Ecto neural progenitor cell (in vitro differentiated cells): ENCODE measurements at places on chromosomes 11 and 22.

DNA sequence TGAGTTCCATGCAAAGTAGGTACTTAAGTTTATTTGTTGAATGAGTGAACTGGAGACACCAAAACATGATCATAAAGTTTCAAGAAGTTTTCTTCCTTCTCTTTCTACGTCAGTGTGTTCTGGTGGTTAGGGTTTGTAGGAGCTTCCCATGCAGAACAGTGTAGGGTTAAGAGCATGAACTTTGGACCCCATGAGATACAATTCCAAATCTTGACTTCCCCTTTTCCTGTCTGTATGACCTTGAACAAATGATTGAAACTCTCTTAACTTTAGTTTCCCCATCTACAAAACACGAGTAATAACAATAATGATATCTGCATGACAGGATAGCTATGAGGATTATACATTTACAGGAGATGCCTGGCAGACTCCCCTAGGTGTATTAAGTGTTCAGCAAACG is 41.0 kb upstream of the TENM4 start:
- DNase-seq, result no peak

GRCh38 chr11:78039919-78040671 is 17.0 kb upstream of the KCTD14 start:
- no peak for DNase-seq

DNA sequence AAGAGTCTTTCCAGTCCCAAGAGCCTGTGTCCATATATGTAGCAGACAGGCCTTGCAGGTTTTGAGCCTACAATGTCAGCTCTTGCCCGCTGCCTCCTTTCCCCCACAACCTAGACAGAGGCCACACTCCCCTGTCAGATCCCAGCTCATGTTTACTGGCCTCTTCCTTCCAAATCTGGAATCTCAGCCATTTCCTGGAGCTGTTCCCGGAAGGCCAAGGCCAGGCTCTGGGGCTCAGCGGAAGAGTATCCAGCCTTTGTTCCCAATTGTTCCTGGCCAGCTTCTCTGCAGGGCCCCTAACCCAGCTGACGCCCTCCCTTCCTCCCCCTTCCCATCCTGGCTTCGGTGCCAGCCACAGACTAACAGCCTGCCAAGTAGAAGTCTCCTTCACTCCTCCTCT is 1.0 kb upstream of the ROBO4 start:
- DNase-seq, result peak; percentile 40

DNA sequence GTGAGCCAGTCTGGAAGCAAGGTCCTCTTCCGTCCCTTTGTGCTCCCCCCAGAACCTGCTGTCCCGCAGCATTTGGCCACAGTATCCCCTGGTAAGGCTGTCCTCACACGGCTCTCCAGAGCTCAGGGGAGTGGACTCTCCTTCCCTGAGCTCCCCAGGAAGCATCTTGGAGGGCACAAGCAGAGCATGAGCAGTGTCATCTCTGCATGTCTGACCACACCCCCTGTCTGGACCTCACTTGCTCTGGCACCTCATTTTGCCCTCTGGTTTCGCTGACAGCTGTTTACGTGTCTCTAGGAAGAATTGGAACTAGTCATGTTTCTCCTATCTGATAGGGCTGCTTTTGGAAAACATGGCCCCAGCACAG is 15.5 kb downstream of the DCPS start:
- no peak for DNase-seq

GRCh38 chr11:870127-870413 is 27.4 kb downstream of the TSPAN4 start:
- DNase-seq, result no peak

DNA sequence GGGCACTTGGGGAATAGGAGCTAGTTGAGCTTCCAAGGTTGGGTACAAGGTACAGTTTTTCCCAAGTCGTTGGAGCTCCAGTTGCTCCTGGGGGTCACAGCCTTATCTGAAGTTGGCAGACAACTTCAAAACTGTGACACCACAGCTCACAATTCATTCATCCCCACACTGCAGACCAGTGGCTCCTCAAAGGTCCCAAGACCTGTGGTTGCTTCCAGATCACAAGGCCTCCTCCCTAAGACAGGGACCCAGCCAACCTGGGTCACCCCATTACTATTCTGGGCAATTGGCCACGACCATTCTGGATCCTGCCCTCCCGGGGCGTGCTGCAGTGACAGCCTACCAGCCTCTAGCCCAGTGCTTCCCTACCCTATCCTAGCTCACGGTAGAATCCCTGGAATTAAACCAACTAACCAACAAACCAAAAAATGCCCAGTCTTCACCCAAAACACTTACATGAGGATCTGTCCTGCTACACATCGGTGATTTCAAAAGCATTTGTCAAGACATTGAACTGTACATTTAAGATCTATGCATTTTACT is 862 bp upstream of the PDXP start:
- no peak for DNase-seq

DNA sequence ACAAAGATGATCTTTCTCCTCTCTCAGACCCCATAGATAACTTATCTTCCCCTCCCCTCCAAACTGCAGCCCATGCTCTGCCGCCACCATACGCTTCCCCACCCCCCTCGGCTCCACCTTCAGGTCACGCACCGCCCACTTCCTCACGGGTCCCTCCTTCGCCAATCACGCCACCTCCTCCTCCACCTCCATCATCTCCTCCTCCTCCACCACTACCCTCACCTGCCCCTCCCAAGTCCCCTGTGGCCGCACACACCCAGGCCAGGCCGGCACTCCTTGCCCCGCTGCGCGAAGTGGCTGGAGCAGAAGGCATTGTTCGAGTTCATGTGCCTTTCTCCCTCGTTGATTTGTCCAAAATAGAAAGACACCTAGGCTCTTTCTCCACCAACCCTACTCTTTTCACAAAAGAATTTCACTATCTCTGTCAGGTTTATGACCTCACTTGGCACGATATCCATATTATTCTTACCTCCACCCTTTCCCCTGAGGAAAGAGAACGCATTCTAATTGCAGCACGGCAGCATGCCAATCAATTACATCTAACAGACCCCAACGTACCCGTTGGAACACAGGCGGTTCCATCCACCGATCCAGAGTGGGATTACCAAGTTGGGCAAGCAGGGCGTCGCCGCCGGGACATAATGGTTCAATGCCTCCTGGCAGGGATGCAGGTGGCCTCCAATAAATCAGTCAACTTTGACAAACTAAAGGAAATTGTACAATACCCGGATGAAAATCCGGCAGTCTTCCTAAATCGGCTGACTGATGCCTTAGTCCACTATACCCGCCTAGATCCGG is 12.3 kb upstream of the OR56A3 start:
- no peak for DNase-seq

DNA sequence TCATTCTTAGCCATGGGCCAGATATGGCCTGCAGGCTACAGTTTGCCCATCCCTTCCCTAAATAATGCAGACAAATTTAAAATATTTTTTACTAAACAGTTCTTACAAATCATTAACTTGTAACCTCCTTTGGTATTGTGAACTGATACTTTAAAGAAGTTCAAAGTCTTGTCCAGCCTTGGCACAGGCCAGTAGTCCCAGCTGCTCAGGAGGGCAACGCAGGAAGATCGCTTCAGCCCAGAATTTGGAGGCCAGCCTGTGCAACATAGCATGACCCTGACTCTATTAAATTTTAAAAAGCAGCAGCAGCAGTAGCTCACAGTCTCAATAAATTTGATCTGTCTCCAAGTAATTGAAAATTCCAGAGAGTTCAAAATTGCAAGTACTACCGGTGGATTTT is 83.7 kb upstream of the ARHGAP32 start:
- DNase-seq, result no peak

- no peak for DNase-seq
Measured at GRCh38 chr11:86810288-86810687, 9.9 kb downstream of the PRSS23 start.

- DNase-seq, result no peak
Measured at GRCh38 chr11:47981667-47982404, 1.5 kb downstream of the PTPRJ start.

- DNase-seq, result peak; percentile 37
Measured at GRCh38 chr22:21697021-21697771, 31.4 kb downstream of the PPIL2 start.

GRCh38 chr11:106464728-106465127 is 387.3 kb downstream of the AASDHPPT start:
- no peak for DNase-seq

GRCh38 chr22:45579306-45579705 is 76.6 kb downstream of the FBLN1 start:
- DNase-seq, result no peak

DNA sequence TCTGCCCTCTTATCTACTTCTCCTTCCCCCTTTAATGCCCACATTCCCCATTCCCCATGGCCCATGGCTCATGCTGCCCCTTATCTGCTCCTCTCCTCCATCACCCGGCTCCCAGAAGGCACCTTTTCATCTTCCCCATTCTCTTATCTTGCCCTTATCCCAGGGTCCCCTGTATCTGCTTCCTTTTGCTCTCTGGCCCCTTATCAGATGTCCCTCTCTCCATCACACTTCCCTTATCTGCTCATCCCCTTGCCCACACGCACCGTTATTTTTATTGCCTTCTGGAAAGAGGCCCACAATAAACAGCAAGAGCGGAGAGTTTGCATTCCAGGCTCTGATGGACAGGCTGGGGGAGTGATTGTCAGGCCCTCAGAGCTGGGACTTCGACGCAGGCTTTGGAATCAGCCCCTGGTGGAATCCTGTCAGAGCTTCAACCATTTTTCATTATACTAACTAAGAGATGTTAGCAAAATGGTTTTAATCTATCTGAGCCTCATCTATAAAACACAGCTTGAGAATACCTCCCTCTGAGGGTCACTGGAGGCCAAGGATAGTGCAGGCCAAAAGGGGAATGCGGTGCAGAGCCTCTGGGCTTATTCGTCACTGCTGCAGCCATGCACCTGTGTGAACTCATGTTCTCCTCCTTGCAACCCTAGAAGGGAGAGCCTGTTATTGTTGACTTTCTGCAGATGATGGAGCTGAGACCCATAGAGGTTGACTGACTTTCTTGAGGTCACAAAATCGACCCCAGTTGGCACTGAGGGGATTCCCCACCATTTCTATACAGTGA is 37.0 kb upstream of the LRRC55 start:
- no peak for DNase-seq

DNA sequence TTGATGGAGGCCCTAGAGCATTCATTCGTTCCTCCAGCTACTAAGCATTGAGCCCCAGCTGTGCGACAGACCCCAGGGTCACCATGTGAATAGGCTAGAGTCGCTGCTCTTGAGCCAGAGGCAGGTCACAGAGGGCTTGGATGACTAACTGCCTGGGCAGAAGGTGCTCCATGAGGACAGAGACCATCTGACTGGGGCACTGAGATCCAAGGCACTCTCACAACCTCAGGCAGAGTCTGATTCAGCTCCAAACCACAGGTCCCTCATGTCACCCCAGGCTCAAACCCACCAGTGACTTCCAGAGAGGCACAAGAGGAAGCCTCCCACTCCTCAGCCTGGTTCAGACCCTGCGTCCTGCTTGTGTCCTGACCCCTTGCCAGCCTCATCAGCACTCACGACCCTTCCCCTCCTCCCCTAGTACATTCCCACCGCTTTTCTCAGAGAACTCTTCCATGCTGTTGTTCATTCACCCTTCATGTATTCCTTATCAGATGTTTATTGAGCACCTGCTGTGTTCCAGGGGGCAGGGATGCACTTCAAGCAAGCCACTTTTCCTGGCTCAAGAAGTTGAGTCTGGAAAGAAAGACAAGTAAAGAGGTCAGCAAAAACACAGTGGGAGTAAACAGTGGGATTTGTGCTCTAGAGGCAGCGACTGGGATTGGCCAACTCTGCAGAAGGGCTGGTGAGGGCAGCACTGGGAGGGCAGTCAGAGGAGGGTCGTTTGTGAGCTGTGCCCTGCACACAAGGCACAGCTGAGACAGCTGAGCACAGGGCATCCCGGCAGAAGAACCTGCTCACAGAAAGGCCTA is 9.3 kb downstream of the OAF start:
- no peak for DNase-seq

- peak; percentile 52 for DNase-seq
Measured at GRCh38 chr11:6755303-6755952, 16.3 kb downstream of the OR2AG2 start.

DNA sequence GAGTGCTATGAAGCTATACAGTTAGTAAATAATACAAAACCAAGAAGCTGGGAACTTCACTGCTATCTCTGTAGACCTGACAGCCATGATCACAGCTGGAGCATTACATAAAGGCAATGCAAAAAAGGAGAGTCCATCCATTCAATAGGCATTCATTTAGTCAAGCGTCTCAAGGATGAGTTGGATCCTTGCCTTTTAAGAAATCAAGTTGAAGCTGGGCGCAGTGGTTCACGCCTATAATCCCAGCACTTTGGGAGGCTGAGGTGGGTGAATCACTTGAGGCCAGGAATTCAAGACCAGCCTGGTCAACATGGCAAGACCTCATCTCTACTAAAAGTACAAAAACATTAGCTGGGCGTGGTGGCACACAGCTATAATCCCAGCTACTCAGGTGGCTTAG is 48.1 kb upstream of the ALKBH3 start:
- DNase-seq, result no peak

DNA sequence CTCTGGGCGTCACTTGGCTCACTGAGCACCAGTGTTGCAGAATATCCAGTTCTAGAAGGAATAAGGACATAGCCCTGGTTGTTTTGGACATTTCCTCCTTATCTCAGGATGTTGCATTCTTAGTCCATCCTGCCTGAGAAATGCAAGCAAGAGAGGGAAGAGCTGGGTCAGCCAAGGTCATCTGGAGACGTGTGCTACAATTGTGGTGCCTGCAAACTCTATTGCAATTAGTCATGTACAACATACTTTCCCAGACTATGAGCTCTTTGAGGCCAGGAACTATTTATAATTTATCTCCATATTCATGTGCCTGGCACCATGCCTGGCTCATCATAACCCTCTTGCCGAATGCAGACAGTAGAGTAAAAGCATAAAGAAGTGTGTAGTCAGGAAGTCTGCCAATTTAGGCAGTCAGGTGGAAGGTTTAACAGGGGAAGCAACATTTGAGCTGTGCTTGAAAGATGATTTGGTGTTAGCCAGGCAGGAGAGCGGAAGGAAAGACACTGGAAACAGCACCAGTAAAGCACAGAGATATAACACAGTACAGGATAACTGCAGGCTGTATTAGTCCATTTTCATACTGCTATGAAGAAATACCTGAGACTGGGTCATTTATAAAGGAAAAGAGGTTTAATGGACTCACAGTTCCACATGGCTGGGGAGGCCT is 129.4 kb upstream of the PAX6 start:
- no peak for DNase-seq

- DNase-seq, result no peak
Measured at GRCh38 chr11:75430714-75431532, 2.1 kb downstream of the KLHL35 start.

DNA sequence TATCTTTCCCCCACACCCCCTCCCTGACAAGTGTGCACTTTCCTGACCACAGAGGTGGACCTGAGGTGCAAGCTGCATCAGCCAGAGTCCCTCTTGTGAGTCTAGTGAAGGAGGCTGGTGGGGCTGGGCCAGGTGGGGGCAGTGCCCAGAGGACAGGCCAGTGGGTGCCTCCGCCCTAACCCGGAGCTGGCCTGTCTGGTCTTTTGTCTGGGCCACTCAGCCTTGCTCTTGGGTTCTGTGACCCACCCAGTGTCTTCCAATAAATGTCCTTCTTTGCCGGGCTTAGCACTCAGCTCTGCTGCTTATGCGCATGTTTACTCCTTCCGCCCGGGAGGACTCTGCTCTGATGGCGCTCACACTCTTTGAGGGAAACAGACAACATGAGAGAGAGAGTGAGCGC is 526.2 kb downstream of the TBC1D22A start:
- DNase-seq, result no peak

- no peak for DNase-seq
Measured at GRCh38 chr11:118111019-118111743, 24.4 kb upstream of the SMIM35 start.

- DNase-seq, result no peak
Measured at GRCh38 chr22:30235687-30236170, 10.8 kb downstream of the LIF start.
